ENCODE measurements at places on chromosomes 1 and 21.
A peak's percentile ranks its signal among the peaks of the same experiment; 100 is the strongest.

DNA sequence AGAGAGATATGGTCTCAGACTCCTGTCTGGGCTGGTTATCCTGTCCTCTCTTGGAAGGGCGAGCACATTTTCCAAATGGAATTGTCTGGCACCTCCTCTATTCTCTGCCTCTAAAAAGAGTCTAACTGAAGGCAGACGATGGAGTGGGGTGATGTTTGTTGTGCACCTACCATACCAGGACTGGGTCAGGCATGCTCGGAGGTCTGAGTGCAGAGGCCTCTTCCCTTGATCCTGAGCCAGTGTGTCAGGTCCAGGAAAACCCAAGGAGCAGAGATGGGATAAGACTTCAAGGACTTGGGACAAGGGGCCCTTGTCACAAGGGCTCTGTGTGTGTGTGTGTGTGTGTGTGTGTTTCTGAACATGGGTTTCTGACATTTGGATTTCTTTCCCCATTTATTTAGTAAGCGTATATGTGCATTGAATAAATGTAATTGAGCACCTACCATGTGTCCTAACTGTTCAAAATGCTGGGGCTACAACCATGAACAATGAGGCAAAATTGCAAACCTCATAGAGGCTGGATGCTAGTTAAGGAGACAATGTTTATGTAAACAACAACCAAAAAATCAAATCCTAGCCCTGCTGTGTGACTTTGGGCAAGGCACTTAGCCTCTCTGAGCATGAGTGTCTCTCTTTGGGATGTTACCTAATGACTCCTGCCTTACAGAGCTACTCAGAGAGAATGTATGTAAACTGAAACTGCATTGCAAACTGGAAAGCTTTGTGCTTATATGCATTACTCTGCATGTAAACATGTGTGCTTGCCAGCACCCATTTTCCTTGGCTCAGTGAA, 276.3 kb downstream of the FOXD2 start:
- DNase-seq, result no peak

- DNase-seq, result no peak
Observed at GRCh38 chr1:204223129-204223860, 9.5 kb upstream of the GOLT1A start.

DNA sequence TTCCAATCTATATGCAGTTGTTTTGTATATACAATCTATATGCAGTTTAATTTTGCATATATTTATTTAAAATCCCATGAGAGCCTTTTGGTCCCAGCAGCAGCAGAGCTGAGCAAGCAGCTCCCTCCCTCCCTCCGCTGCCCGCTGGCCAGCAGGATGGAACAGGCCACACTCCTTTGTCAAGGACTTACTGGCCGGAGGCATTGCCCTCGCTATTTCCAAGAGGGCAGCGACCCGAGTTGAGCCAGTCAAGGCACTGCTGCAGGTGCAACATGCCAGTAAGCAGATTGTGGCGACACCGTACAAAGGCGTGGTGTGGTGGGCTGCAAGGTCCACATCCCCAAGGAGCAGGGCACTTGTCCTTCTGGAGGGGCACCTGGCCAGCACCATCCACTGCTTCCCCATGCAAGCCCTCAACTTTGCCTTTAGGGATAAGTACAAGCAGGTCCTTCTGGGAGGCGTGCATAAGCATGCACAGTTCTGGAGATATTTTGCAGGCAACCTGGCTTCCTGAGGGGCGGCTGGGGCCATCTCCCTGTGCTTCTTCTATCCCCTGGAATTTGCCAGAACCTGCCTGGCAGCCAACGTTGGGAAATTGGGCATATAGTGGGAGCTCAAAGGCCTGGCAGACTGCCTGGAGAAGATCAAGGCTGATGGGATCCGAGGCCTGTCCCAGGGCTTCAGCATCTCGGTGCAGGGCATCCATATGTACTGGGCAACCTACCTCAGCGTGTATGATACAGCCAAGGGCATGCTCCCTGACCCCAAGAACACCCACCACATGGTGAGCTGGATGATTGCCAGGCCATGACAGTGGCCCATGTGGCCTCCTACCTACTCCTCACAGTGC, 92.2 kb downstream of the OSBPL9 start:
- no peak for DNase-seq

DNA sequence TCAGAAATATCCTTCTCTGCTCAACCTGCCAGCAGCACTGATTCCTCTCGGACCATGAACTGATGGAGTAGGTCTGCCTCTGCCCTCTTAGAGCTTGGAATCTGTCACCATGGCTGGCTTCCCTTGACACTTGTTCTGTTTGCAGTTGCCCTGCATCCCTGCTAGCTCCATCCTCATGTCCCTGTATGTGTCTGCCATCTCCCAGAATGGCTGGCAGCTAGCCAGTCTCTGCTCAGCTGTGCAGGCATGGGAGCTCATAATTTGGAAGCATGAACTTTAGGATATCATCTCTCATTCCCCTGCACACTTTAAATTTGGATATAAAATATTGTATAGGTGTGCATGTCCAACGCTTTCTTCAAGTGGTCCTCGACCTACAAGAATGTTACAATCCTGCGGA, 95.4 kb downstream of the C1orf94 start:
- no peak for DNase-seq

DNA sequence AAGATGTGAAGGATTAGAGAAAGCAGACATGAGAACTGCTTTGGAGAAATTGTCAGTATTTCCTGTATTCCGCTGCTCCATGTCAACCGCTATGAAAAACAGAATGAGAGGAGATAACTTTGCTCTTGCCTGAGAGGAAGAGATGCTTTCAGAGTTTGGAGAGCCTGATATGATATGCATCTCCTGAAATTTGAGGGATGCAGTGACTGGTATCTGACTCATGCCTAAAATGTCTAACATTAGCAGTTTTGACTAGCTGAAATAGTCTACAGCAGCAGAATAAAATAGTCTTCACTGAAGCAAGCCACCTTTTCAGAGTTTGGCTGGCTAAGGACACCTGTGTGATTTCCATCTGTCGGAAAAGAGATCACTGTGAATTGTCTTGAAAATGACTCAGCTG, 165.8 kb upstream of the LRRC7 start:
- no peak for DNase-seq

DNA sequence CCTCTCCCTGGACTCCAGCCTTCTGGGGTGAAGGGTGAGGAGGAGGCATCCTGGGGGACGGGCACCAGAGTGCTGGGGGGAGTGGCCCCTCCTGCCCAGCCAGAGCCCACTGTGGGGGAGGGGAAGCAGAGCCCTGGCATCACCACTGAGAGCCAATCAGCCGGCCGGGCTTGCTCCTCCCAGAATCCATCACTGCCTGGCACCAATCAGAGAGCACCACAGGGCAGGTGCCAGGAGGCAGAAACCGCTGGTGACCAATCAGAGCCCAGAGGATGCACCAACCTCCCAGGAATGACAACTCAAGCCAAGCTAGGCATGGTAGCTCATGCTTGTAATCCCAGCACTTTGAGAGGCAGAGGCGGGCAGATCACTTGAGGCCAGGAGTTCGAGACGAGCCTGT, 27.9 kb downstream of the CASZ1 start:
- DNase-seq, result no peak

- peak; percentile 99 for DNase-seq
Observed at GRCh38 chr1:179882253-179883039, at the start of gene TOR1AIP1. TSS of gene TOR1AIP1 (plus strand) at chr1:179882285. CDS start at chr1:179882503, 218 bp downstream.

GRCh38 chr1:29830916-29831315, 594.6 kb downstream of the PTPRU start:
- no peak for DNase-seq

- no peak for DNase-seq
Observed at GRCh38 chr1:150508982-150509381, 1.1 kb downstream of the ECM1 start.

GRCh38 chr1:187924252-187924651, 1095.5 kb downstream of the PLA2G4A start:
- DNase-seq, result no peak

DNA sequence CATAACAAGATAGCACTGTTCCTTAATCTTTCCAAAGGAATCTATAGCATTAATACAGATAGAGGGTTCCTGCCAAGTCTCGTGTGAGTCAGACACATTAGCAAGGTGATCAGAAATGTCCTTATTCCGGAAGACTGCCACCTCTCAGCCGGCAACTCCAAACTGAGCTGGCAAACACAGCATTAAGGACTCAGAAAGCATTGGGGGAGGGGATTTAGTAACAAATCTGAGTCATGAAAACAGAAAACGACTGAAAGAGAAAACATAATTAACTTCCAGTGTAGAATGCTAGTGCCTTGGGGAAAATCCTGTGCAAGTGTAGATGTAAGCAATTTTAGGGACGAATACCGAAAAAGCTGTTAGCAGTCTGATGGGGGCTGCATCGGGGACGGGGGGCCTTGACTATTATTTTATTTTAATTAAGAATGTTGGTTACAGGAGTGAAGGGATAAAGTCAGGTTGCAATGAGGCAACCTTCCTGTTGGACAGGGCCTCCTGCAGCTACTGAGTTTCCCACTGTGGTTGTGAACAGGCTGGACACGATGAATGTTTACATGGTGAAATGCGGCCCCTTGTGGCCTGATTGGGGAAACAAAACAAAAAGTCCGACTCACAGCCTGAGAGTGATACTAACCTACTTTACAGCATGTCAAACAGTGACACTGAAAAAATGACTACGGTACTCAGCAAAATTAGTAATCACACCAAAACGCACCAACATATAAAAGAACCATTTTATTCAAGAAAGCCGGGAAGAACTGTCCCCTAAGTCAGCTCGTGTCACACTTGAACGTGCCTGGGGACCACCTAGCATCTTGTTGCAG, 20.7 kb downstream of the MIS18A start:
- DNase-seq, result peak; percentile 50

DNA sequence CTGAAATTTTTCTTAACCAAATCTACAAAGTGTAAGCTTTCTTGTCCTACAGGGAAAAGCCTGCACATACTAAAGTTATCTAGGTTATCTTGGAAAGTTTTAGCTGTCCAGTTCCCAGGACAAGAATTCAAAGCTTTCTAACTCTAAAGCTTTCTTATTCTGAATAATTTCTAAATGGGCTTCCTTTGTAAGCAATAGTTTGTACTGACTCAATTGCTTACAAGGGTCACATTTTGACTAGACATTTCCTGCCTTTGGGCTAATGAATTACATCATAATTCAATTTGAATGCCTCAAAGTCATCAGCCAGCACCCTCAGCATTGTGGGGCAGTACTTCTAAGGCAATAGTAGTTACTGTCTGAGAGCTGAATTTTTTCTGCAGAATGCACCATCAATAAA, 223.0 kb downstream of the LTN1 start:
- no peak for DNase-seq

DNA sequence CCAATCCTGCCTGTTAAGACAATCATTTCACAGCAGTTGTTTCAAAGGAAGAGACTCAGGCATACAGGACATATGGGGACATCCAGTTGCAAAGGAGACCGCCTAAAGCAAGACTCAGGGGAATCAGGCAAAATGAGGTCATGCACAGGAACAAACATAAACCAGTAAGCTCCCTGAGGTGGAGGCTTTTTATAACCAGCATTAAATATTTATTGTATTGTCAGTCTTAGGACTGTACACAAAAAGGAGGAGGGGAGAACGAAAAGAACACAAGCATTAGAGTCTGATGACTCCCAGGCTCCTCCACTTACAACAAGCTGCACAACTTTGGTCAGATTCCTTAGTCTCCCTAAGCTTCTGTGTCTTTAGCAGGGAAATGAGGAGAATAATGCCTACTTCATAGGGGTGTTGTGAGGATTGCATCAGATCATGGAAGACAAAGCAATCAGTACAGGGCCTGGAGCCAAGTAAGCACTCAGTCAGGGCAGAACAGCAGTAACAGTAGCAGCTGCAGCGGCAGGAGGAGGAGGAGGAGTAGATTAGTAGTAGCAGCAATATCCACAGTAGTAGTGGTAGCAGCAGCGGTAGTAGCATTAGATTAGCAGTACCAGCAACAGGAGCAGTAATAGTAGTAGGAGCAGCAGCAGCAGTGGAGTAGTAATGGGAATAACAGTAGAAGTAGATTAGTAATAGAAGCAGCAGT, 54.2 kb upstream of the SPATA6 start:
- DNase-seq, result no peak

DNA sequence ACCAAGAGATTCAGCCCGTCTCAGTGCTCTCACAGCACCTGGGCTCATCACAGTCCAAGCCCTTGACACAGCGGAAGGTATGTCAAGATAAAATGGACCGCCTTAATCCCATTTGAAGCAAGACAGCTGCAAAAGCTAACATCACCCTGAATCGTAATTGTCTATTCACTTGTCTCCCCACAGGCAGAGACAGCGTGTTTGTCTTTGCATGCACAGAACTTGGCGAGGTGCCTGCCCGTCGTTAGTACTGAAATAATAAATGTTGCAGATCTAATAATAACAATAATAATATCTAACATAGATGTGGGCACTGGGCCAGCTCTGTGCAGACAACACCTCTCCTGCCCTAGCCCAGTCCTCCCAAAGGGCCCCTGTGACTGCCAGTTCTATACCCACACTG, 271.7 kb downstream of the NPHP4 start:
- no peak for DNase-seq

DNA sequence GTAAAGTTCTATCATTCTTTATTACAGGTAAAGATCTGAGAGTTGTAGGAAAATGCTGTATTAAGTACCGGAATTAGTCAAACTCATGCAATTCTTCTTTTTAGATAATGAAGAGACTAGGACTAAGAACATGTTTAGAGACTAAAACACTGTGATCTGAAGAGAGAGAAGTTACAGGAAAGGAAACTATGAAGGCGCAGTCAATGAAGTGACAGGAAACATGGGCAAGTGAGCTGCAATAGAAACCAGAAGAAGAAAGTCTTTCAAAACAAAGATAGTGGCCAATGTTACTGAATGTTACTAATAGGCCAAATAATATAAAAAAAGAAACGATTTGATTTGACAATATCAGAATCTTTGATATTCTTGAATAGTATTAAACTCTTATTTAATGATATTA, 659.4 kb upstream of the RGS18 start:
- DNase-seq, result no peak

DNA sequence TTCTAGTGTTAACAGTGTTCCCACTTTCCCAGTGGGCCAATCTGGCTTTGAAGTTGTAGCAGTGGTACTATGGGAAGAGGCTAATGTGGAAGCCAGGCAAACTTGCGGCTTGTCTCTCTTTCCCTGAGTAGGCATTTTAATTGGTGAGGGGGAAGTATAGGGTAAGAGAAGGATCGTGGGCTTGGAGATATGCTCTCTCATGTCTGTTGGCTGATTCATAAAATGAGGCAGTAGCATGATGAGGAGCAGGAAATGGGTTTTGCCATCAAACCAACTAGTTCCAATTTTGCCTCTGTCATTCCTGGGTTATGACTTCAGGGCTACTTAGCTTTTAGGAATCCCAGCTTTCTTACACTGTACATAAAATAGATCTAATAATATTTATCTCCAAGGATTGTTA, 12.1 kb downstream of the C8A start:
- no peak for DNase-seq

- DNase-seq, result peak; percentile 60
Observed at GRCh38 chr1:86914998-86915736, 732 bp downstream of the HS2ST1 start.

DNA sequence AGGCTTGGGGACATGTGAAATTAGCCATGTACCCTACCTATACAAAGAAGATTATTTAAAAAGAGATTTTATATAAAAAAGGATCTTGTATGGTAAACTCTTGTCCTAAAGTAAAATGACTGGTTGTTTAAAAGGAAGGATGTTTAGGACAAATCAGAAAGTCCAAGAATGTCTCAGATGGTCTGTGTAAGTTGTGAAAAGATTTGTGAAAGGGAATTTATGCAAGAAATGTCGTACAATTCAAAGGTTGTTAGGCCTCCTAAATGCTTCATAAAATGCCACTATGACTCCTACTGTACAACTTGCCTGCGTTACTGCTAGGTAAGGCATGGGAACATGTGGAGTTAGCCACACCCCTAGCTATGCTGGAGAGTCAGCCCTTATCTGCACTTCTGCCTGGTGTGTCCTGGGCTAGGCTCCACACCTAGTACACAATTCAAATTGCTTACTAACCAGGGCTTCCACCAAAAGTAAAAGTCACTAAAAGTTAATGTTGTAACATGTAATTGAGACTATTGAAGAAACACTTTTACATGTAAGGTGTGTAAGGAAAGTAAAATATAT, 19.7 kb downstream of the PRDX6 start:
- DNase-seq, result no peak
